ENCODE measurements at places on chromosomes 16 and 17.

DNA sequence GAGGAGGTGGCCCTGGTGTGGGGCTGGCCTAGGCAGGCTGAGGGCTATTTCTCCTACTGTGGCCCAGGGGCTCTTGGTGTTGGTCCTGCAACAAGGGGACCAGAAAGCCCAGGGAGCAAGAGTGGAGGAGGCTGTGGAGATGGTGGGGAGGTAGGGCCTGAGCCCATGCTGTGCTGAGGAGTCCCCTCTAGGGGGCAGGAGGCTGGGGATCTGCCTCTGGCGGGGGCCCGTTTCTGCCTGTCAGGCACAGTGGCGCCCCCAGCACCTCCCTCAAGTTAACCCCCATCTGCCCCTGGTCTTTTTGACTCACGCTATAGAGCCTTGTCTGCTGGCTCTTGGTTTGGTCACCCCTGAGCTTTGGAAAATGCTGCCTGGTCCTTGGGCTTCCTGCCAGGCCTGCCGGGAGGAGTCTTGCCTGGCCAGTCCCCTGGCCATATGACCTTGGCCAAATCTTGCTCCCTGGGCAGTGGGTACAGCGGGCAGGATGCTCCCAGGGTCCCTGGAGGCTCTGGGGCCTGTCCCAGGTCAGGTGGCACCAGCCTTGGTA lies 5.9 kb downstream of the BAIAP2 start:
- DNase-seq, result no peak

GRCh38 chr17:55301521-55302406 lies 37.0 kb downstream of the HLF start:
- no peak for DNase-seq

- no peak for DNase-seq
These were observed 5.9 kb upstream of the SPAG7 start for GRCh38 chr17:4973256-4974114.

- no peak for DNase-seq
These were observed 17.0 kb downstream of the GJD3 start for GRCh38 chr17:40347319-40348135.

- peak; percentile 32 for DNase-seq
These were observed 1.2 kb downstream of the GNA13 start for GRCh38 chr17:65055280-65055707.

- peak; percentile 33 for DNase-seq
These were observed 1.2 kb downstream of the CBX4 start for GRCh38 chr17:79837888-79838521.

- DNase-seq, result no peak
These were observed 126.0 kb upstream of the ERCC4 start for GRCh38 chr16:13793841-13794409.

DNA sequence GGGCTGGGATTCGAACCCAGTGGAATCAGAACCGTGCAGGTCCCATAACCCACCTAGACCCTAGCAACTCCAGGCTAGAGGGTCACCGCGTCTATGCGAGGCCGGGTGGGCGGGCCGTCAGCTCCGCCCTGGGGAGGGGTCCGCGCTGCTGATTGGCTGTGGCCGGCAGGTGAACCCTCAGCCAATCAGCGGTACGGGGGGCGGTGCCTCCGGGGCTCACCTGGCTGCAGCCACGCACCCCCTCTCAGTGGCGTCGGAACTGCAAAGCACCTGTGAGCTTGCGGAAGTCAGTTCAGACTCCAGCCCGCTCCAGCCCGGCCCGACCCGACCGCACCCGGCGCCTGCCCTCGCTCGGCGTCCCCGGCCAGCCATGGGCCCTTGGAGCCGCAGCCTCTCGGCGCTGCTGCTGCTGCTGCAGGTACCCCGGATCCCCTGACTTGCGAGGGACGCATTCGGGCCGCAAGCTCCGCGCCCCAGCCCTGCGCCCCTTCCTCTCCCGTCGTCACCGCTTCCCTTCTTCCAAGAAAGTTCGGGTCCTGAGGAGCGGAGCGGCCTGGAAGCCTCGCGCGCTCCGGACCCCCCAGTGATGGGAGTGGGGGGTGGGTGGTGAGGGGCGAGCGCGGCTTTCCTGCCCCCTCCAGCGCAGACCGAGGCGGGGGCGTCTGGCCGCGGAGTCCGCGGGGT lies at the start of gene CDH1:
CDH1 (plus strand) TSS at position 247 of the 684 bp plus-strand sequence; CDS start at position 371, 124 bp downstream.
- DNase-seq, result no peak

DNA sequence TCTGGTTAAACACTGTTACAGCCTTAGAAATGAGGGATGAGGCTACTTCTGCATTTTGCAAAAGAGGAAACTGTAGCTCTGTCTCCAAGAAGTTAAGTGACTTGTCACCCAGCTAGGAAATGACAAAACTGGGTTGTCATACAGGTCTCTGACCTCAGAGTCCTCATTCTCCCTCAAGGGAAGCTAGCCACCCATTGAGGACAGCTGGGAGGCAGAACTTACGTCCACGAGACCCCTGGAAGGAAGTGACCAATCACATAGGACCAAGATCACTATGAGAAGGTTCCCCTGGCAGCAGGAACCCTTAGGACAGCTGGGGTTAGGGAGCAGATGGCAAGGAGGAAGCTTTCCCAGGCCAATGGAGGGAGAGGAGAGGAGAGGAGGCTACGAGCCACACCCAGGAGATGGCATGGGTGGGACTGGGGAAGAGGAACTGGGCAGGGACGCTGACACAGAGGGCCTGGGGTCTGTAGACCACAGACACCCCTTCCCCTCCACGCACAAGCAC lies 11.2 kb downstream of the METTL22 start:
- no peak for DNase-seq

DNA sequence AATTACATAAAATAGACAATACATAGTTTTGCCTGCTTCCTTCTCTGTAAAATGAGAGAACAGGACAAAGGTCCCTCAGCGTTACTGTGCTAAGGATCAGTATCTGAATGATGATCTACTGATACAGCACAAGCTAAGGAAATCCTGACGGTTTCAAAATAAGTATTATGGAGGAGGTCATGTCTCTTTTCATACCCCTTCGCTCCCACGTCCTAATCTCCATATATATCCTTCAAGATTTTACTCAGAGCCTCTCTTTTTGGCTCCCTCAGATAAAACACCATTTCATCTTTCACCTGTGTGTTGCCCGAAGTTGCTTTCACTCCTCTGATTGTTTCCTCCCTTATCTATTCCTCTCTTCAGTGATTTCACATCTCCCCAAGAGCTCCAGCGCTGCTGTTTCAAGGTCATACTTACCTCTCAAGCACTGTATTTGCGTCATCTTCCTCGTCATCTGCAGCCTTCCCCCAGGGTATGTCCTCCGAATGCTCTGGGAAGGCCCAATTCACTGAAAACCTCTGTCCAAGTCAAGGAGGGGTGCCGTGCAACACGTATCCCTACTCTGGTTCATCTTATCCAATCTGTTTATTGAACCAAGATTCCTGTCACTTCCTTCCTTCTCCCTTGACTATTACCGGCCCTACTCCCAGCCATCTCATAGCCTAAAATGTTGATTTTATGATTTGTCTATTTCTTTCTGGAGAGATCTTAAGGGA lies 1.2 kb upstream of the BLTP2 start:
- DNase-seq, result no peak

GRCh38 chr17:67121316-67121891 lies 77.0 kb downstream of the CACNG1 start:
- no peak for DNase-seq

- DNase-seq, result no peak
These were observed 20.3 kb downstream of the PARN start for GRCh38 chr16:14609716-14610115.

GRCh38 chr17:34997355-34997862 lies 17.1 kb downstream of the LIG3 start:
- no peak for DNase-seq

DNA sequence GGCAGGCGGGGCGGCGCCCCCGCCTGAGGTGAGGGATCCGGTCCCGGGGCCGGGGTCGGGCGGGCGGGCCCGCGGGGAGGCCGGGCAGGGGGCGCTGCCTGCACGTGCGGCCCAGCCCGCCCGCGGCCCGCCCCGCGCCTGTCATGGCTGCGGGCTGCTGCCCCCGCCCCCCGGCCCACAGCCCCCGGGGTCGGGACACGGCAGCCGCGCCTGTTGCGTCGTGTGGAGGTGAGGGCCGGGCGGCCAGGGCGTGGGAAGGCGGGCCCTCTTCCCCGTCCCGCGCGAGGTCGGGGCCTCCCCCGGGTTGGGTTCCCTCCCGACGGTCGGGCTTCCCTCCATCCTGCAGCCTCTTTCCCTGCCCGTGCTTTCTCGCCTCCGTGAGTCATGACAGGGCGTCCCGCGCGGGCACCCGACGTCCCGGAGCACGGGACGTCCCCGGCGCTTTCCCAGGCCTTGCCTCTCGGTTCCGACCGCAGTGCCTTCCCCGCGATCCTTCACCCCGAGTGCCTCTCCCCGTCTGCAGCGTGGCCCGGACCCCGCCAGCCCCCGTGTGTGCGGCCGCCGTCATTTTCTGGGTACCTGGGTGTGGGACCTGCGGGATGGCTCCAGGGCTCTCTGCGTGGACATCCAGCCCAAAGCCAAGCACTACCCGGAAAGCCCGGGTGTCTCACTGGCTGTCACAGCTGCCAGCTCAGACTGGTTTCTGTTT lies 76.7 kb downstream of the CHD9 start:
- peak; percentile 52 for DNase-seq

- peak; percentile 74 for DNase-seq
These were observed 40.9 kb downstream of the TMEM235 start for GRCh38 chr17:78272181-78272913.

DNA sequence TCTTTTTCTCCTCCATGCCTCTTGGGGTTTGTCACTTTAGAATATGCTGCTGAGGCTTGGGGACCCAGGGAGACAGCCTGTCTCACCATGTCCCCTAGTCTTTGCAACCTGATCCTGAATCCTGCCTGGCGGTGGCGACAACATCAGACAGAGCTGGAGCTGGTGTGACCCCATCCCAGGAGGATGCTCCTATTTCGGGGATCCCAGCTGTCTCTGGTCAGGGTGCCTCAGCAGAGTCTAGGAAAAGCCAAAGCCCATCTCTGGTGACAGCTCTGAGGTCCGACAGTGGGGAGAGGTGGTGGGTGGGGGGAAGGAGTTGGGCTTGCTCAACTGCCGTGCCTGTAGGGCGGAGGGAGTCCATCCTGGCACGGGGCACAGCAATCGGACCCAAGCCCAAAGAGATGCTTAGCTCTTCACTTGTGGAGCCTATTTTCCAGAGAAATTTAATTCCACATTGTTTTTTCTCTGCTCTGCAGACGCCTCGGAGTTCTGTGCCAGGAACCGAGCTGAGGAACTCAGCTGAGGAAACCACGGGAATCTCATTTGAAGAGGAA lies 10.3 kb upstream of the TNS4 start:
- DNase-seq, result no peak
